Natural killer cell (primary cell): ENCODE measurements at places on chromosomes 5 and 9.

- DNase-seq, result no peak
Measured at GRCh38 chr5:129120158-129120581, 25.6 kb downstream of the ISOC1 start.

GRCh38 chr9:27352457-27353165 is 55.7 kb upstream of the EQTN start:
- DNase-seq, result no peak

- no peak for DNase-seq
Measured at GRCh38 chr5:180395540-180396274, 42.6 kb upstream of the GFPT2 start.

GRCh38 chr9:2335260-2335659 is 286.3 kb upstream of the VLDLR start:
- DNase-seq, result no peak

DNA sequence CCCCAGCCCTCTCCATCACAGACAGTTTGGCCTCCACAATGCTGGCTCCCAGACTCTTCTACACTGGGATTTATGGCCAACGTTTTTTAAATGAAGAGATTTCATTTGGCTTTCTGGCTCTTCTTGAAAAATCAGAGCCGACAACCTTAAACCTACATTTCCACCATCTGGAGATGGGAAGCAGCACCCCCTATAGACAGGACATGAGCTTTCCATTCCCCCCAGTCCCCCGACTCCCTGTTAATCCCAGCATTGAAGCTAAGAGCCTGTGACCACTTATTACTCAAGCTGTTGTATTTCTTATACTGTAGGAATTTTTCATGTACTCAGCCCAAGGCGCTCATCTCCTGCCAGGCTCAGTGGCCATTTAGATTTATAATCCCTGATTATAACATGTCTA is 34.0 kb upstream of the AFAP1L1 start:
- no peak for DNase-seq

GRCh38 chr9:127229691-127230417 is 34.7 kb upstream of the GARNL3 start:
- no peak for DNase-seq

GRCh38 chr9:89350988-89351557 is 32.8 kb downstream of the SECISBP2 start:
- no peak for DNase-seq

- no peak for DNase-seq
Measured at GRCh38 chr9:106307670-106308069, 555.3 kb upstream of the ZNF462 start.

DNA sequence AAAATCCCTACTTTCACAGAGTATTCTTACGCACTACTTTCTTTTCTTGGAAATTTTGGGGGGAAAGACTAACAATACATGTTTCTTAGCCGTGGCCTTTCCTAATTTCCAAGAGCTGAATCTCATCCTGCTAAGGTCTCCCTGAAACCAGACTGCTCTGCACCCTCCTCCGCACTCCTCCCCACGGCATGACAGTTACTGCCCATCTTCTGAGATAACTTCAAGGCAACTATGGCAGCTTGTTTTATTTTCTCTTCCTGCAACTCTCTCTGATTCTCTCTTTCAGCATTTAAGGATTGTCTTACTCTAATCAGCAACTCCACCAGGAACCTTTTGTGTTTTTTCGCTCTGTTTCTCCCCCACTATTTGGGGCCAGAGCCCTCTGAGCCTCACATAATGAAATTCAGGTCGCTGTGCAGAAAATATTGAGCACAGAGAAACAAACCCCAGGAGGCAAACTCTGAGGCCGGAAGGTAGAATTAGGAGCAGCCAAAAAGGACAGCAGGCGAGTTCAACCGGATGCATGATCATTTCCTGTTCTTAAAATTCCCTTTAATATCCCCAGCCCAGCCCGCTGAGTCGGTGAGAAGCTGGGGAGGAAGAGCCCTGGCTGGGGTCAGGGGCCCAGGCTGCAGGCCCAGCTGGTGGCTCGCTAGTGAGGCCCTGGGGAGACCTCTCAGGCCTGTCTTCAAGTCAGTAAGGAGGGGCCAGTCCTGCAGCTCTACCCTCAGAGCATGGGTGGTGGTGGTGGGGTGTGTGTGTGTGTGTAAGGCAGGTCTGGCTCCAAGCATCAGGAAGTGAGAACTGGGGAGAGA is 213.6 kb upstream of the S1PR3 start:
- DNase-seq, result no peak

DNA sequence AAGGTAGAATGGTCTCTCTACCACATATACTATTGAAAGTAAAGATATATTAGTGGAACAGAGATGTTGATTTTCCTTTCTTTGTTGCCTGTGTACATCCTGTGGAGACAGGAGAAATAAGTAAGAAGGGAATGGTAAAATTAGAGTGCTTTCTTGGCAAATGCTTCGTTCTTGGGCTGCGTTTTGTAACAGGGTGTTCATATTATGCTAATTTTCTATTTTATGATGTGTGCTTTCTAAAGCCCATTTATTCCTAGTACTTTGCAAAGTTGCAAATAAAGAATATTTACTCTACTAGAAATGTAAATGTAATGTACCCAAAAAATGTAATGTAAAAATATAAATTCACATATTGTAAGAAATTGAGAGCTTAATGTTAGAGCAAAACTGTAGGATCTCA is 40.5 kb upstream of the RIOK2 start:
- no peak for DNase-seq

DNA sequence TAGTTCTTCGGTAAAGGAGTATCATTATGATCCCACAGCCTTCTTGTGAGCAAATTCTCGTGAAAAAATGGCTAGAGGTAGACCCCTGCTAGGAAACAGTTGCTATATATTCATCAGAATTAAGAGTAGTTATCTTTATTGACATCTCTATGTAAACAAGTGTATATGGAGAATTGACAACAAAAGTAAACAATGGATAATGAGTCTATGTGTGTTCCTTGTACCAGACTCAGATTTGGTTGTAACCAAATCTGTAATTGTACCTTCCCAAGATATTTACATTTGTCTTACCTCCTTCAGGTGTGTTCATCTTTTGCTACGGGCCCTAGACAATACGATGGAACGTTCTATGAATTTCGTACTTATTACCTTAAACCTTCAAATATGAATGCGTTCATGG is 2.1 kb downstream of the NIPSNAP3B start:
- DNase-seq, result no peak

DNA sequence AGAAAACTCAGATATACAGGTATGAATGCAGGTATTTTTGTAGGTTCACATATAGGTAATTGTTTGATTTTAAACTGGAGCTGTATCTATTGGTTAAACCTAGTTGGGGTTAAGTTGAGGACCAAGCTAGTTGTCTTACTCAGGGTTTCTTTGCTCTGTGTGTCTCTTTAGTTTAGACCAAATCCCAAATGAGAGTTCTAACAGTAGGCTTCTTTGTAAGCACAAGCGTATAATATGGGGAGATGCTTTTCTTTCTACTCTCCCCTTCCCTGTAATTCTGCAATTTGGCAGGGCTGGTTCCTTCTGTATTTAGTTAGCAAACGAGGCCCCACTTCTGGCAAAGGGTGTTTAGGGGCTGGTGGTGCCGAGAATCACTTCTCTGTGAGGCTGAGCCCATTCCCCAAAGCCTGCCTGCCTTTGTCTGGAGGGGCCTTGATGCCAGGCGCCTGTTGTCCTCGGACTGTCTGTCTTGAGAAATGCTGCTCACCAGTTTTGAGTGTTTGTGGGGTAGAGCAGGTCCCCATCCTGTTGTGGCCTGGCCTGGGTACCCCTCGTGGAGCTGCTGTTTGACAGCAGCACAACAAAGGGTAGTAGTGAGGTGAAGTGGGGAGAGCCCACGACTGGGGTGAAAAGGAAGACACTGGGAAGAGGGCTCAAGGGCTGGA is 259.3 kb downstream of the FANCC start:
- DNase-seq, result no peak

- no peak for DNase-seq
Measured at GRCh38 chr5:80308526-80308925, 11.3 kb upstream of the SPZ1 start.

GRCh38 chr9:129173296-129174101 is 4.6 kb downstream of the IER5L start:
- no peak for DNase-seq

GRCh38 chr5:81721049-81721448 is 29.8 kb downstream of the SSBP2 start:
- no peak for DNase-seq

- no peak for DNase-seq
Measured at GRCh38 chr5:2196416-2196815, 313.7 kb upstream of the IRX4 start.

- no peak for DNase-seq
Measured at GRCh38 chr9:90046317-90046861, 441.6 kb downstream of the GADD45G start.

GRCh38 chr9:134100040-134100439 is 32.2 kb upstream of the BRD3 start:
- DNase-seq, result no peak

GRCh38 chr5:54990841-54991258 is 5.5 kb upstream of the ESM1 start:
- no peak for DNase-seq

DNA sequence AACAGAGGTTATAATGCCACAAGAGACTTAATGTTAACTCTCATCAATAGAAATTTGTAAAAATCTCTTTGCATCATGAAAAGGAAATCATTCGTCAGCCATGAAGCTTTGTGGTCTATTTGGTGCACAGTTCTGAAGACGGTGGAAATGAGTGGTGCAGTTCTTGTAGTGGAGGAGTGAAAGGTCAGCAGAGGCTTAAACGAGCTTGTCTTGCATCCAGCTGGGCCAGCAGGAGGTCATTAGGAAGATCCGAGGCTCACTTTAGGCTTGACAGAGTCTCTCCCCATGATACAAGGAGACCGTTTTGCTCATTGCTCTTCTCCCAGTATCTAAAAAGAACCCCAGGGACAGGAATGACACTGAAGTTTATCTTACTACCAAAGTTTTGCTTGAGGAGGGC is 440.8 kb downstream of the BNC2 start:
- no peak for DNase-seq

DNA sequence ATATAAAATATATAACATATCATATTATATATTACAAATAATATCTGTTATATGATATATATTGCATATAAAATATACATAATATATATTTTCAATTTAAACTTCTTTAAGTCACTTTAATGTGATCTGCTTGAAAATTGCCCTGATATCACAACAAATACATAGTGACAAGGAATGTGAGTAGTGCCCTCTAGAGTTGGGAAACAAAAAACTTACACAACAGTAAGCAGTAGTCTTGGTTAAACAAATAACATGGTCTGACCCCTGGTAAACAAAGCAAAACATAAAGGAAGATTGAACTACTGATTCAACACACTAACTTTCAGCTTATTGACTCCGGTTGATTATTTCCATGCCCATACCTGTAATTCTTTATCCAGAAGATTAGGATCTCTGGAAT is 188.3 kb upstream of the NMUR2 start:
- DNase-seq, result no peak

DNA sequence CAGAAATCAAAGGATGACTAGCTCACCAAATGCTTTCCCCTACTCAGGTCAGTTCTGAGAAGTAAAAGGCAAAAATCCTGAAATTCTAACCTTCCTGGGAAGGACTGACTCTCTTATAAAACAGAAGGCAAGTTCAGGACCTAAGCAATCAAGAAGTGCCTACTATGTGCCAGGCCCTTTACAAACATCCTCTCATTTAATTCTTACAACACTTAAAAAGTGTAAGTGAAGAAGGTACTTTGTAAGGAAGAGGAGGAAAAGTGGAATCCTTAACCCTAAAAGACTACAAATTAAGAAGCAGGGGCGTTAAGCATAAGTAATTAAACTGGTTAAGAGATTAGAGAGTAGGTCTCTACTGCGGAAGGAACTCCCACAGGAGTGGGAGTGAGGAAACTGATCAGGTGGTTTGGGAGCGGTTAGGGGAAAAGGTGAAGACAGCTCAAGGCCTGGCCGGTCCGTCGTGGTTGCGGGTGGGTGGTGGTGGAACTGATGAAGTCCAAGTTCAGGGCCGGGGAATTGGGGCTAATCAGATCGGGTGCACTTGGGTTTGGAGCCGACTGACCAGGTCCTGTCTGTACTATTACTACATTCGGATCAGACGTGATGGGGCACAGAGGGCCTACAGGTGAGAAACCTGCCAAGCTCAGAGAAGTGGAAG is 839 bp downstream of the MED27 start:
- DNase-seq, result peak; percentile 15

GRCh38 chr9:92425474-92425873 is 1.2 kb upstream of the OMD start:
- no peak for DNase-seq

- no peak for DNase-seq
Measured at GRCh38 chr9:129667850-129668249, 2.4 kb downstream of the PRRX2 start.

GRCh38 chr5:179161901-179162300 is 101.7 kb downstream of the ZNF354C start:
- no peak for DNase-seq

GRCh38 chr5:128258372-128258771 is 174.8 kb downstream of the SLC12A2 start:
- DNase-seq, result no peak

DNA sequence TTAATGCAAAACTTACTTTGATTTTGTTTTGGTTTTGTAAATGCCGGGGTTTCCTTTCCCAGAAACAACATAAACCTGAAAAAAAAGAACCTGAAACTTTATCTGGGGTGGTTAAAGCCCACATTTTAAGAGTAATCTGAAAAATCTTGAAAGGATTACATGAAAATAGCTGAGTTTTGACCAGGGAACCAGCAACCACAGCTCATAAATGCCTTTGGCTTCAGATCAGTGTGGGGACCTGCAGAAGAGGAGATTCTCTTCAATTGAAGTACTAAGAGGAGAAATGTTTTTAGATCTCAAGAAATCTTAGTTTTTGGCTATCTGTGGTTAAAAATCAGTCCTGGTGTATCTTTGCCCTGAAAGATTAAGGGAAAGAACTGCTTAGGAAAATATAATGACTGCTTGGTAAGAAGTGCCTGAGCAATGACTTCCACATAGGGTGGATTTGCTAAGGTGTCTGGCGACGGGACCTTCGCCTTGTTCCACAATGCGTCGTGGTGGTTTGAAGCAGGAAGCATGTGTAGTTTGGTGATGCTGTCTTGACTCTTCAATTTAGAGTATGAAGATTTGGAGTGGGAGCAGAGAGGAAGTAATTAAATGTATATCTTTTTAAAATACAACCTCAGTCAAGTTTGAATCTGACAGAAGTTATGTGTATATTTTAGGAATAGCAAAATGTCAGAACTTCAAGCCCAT is 186.5 kb downstream of the MAN2A1 start:
- DNase-seq, result no peak

DNA sequence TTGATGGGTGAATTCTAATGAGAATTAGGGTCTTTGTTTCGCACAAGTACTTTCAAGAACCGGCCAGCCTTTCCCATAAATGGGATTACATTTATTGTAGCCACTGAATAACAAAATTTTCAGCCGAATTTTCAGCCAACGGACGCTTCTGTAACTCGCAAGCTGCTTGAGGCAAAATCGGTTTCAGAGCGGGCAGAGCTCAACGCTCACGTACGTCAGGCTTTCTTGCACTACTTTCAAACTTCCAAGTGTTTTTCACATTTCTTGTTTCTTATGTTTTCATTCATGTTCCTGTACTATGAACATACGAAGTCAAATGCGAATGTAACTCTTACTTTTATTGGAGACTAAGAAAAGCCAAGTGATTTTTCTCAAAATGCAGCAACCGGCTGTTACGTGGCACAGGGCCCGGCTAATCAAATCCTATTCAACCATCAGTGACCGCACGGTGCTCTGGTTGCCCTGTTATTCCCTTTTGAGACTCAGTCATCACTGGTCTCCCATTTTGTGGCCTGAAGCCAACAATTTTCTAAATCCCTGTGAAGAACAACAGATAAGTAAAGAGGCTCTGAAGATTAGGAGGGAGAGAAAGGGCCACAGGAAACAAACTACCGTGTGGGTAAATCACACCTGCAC is 68.5 kb downstream of the SLC28A3 start:
- DNase-seq, result no peak
